Stimulated activated CD8-positive, alpha-beta memory T cell treated with anti-CD3 and anti-CD28 coated beads, Interleukin-4, amount 100 ng/mL, for 4 hours (primary cell): ENCODE measurements at places on chromosomes 5 and 9.

DNA sequence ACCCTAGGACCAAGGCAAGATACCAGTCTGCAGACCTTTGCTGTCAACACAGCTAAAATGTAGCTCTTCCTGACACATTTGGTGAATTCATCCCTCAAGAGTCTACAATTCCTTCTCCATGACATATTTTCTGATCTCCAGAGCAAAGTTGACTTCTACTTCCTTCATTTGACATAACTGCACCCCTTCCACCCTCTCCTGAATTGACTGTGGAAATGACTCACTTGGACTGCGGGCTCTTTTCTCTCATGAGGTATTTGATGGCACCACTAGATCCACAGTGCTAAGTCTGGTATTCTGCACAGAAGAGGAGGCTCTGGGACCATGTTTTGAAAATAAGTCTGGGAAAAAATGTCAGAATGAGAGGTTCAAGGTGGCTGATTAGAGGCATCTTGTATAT lies 338.4 kb upstream of the TRPC7 start:
- no peak for DNase-seq

GRCh38 chr9:70079417-70080037 lies 35.9 kb downstream of the MAMDC2 start:
- DNase-seq: no peak

DNA sequence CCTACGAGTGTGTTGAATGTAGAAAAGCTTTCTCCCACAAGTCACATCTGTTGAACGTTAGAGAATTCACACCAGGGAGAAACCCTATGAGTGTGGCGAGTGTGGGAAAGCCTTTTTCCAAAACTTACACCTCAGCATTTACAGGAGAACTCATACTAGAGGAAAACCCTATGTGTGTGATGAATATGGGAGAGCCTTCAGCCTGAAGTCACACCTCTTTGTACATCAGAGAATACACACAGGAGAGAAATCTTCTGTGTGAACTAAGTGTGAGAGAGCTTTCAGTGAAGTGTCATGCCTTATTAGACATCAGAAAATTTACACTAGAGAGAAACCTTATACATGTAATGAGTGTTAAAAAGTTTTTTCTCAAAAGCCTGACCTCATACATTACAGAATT lies 41.8 kb upstream of the GPX3 start:
- no peak for DNase-seq

DNA sequence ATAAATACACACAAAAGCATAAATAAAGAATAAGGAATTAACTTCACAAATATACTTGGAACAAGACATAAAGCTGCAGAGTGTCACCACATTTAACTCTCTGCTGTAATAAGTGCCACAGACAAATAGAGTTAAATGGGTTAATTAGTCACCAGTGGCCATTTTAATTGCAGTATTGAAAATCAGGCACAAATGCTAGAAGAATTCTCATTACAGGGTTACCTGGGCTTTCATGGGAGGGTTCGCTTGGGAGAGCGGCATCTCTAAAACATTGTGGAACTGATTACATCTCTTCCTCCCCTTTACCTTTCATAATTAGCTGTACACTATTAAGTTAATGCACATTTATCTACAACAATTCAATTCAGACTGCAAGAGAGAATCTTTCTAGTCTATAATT lies 505.3 kb upstream of the DAP start:
- DNase-seq: no peak

- no peak for DNase-seq
Observed at GRCh38 chr5:126410623-126411022, 12.6 kb upstream of the GRAMD2B start.

- DNase-seq: no peak
Observed at GRCh38 chr5:150762211-150762610, 3.4 kb upstream of the DCTN4 start.

GRCh38 chr9:34686732-34687131 lies 4.3 kb downstream of the CCL19 start:
- DNase-seq: no peak

DNA sequence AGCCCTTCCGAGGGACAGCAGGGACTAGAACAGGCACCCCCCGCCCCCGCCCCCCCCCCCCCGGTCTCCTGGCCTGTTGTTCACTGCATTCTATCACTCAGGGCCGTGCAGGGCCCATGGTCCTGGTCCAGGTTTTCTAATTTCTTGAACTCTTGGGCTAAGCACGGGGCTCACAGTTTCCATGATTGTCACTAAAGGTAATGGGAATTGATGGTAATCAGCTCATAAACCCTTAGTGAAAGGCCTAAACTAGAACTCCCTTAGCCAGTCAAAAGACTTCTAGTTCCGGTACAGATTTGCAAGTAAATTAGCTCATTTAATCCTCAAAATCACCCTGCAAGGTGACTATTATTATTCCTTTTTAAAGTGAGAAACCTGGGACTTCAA lies 14.7 kb upstream of the PWWP2A start:
- no peak for DNase-seq

DNA sequence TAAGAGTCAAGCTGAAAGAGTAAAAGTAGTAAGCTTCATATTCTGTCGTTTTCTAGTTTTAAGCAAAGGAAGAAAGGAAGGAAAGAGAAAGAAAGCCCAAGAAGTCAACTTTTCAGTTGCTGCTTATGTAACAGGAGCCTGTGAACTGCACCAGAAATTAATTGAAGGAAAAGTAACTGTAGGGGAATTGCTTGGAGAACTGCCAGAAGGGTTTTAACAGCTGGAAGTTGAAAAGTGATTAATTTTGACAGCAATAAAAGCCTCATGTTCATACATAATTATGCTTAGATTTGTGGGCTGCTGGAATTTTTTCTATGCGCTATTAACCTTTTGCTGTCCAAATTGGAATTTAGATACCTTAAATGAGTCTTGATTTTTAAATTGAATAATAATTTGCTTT lies 255.7 kb downstream of the ENC1 start:
- no peak for DNase-seq

- DNase-seq: no peak
Observed at GRCh38 chr5:134070725-134071613, 43.5 kb upstream of the TCF7 start.

- no peak for DNase-seq
Observed at GRCh38 chr9:137960496-137960895, 82.9 kb downstream of the CACNA1B start.

- DNase-seq: no peak
Observed at GRCh38 chr5:1057485-1058082, 49.0 kb downstream of the NKD2 start.

GRCh38 chr5:67547682-67548081 lies 351.1 kb upstream of the CD180 start:
- DNase-seq: no peak

DNA sequence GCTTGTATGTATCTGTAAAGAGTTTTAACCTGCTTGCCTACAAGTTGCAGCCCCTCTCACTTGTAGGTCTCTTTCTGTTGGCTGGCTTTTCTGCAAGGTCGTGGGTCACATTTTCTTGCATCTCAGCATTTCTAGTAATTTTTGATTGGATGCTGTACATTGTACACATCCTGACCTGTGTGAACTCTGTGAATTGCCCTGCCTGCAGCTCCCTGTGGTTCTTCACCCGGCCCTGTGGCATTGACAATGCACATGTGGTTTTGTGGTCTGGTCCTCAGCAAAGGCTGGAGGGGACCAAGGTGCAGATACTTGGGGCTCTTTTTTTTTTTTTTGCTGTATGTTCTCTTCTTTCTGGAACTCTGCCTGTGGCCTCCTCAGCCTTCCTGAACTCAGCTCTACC lies 53.6 kb downstream of the WNK2 start:
- no peak for DNase-seq

- no peak for DNase-seq
Observed at GRCh38 chr9:93257808-93258331, 73.9 kb downstream of the WNK2 start.

DNA sequence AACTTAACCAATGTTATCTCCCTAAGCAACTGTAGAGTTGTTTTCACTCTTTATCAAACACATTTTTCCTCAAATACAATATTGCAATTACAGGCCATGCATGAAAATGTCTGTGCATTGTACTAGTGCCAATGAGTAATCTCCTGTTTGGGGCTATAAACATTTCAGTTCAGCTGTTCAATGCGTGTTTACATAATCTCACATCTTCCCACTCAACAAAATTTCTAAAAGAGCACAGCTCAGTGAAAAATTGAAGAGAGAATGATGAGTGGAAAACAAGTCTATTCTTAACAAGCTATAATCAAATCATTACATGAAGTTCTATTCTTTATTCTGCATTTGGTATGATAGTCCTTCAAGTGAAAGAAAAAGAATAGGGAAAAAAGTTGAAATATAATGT lies 780.5 kb upstream of the CDH9 start:
- no peak for DNase-seq
